ENCODE measurements at places on chromosomes 7 and 10. TPM values are rescaled to one million over a fixed set of nuclear protein-coding genes. Genes with fewer than 3 reads are reported as not detected.

Gene VWC2
- total RNA-seq: not detected

Gene USP54
- total RNA-seq: 11.0 TPM

Gene BNIP3
- 270 TPM for total RNA-seq

Gene CLRN3
- total RNA-seq: not detected

Gene PSMA2
- 33.5 TPM for total RNA-seq

Gene ARHGEF5
- 2.0 TPM for total RNA-seq

Gene DNMBP
- total RNA-seq: 25.7 TPM

Gene ALOX5
- total RNA-seq: not detected

Gene SMARCD3
- 37.1 TPM for total RNA-seq

Gene OR9A2
- total RNA-seq: not detected

Gene CYP3A4
- not detected for total RNA-seq

Gene MYH16
- not detected for total RNA-seq

Gene EXOC4
- 151 TPM for total RNA-seq

Gene CYP3A5
- not detected for total RNA-seq

Gene PTN
- total RNA-seq: 13.2 TPM

Gene C7orf57
- total RNA-seq: not detected

Gene TUBB8
- total RNA-seq: not detected
